ENCODE measurements at places on chromosomes 12 and 14.

- DNase-seq: no peak
These were observed 21.3 kb downstream of the DTX1 start for GRCh38 chr12:113077859-113078255.

DNA sequence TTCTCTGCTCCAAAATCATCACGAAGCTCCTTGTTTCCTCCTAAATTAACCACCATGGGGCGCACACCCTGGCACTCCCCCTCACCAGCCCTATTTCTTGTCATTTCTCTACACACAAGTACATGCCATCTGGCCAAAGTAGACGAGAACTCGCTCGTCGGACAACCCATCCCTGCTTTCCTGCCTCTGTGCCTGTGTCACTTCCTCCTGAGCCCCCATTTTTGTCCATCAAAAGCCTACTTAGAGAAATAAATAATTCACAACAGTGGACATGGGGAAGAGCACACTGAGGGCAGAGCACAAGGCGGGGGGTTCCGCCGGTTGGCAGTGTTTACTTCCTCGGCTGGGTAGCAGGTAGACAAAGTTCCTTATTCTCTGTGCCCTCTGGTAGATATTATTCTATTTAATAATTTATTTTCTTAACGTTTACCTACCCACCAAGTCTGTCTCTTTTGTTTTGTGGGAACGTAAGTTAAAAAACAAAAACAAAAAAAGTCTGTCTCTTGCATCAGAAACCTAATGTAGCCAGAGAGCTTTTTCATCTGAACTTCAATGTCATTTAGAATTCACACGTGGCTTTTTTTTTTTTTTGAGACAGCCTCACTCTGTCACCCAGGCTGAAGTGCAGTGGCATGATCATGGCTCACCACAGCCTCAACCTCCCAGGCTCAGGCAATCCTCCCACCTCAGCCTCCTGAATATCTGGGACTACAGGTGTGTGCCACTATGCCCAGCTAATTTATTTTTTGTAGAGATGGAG, 6.0 kb downstream of the VPS37B start:
- no peak for DNase-seq

- DNase-seq: no peak
These were observed 235.7 kb downstream of the CACNA1C start for GRCh38 chr12:2288471-2288870.

GRCh38 chr12:46373301-46374296, 1.0 kb upstream of the SLC38A2 start:
- peak; percentile 26 for DNase-seq

GRCh38 chr12:120196363-120196762, 1.8 kb upstream of the GCN1 start:
- no peak for DNase-seq

- no peak for DNase-seq
These were observed 2.5 kb upstream of the RFLNA start for GRCh38 chr12:124292385-124292784.

DNA sequence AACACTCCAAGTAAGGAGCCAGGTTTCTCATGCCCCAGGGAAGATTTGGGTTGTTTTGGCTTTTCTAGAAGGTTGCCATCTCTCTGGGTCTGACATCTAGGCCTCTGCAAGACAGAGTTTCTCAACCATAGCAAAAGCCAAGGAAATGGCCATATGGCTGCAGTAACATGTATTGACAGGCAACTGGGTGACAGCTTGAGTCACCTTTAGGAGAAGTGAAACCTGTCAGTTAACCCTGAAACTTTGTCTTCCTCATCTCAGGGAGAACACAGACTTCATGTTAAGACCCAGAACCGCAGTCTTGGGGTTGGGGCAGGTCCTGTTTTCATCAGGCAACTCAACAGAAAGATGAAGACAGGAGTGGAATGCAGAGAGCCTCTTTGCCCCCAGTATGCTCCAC, 46.0 kb upstream of the PLBD1 start:
- no peak for DNase-seq

GRCh38 chr14:103533137-103533998, 4.4 kb downstream of the TRMT61A start:
- no peak for DNase-seq

DNA sequence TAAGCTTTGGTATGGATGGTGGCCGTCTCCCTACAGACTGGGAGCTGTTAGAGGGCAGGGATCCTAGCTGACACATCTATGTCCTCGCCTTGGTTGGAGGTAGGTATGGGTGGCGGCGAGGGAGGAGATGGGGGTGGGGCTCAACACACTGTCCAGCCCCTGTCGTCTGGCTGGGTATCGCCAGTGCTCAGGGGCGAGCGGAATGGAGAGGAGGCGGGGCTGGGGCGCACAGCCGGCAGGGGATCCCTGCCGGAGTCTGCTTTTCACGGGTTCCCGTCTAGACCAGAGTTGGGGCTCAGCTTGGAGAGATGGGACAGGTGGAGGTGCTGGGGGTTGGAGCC, 16.1 kb downstream of the TAMALIN start:
- DNase-seq: no peak

GRCh38 chr12:72094490-72094889, 155.8 kb downstream of the TPH2 start:
- no peak for DNase-seq

GRCh38 chr12:66605293-66605692, 73.6 kb downstream of the GRIP1 start:
- no peak for DNase-seq

- no peak for DNase-seq
These were observed 207.9 kb downstream of the SYNE2 start for GRCh38 chr14:64060648-64061096.

DNA sequence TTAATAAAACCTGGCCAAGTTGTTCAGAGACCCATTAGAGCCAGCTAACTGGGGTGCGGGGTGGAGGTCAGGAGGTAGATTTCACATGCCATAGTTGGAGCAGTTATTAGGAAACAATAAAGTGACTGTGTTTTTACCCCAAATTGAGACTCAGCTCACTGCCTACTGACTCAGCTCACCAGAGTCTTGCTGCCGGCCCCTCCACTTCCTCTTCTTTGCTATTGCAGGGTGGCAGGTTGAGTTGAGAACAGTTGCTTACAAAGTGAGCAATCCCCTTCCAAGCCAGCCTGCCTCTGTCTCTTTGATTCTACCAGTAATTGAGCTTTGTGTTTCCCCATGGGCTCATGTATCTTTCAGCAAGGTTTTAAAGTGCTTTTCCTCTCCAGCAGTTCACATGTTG, 12.9 kb downstream of the ST8SIA1 start:
- no peak for DNase-seq

GRCh38 chr12:8561011-8561410, 20.3 kb upstream of the CLEC4E start:
- DNase-seq: no peak

DNA sequence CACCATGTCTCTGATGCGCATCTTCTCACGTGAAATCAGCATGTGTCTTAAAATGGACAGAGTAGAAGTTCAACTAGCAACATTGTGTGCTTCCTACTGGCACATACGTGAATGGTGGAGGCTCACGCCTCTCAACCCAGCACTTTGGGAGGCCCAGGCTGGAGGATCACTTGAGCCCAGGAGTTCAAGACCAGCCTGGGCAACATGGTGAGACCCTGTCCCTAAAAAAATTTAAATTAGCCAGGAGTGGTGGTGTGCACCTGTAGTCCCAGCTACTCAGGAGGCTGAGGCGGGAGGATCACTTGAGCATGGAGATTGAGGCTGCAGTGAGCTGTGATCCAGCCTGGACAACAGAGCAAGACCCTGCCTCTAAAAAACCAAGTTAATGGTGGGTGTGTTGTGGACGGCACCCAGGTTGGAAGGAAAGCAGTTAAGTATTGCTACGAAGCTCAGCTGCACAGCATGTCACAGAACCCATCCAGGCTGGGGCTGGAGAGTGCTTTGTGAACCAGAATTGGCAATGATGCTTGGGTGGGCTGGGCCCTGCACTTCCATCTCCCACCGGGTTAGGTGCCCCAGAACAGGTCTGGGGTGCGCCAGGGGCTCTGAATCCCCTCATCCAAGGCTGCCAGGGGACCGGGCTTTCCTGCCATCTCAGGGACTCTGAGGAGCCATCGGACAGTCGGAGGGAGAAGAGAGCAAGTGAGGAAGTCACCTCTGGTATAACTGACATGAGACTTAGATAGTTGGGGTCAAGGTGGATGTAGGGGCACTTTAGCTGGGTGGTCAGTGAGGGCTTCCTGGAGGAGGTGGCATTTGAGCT, 33.0 kb upstream of the ULK1 start:
- no peak for DNase-seq

DNA sequence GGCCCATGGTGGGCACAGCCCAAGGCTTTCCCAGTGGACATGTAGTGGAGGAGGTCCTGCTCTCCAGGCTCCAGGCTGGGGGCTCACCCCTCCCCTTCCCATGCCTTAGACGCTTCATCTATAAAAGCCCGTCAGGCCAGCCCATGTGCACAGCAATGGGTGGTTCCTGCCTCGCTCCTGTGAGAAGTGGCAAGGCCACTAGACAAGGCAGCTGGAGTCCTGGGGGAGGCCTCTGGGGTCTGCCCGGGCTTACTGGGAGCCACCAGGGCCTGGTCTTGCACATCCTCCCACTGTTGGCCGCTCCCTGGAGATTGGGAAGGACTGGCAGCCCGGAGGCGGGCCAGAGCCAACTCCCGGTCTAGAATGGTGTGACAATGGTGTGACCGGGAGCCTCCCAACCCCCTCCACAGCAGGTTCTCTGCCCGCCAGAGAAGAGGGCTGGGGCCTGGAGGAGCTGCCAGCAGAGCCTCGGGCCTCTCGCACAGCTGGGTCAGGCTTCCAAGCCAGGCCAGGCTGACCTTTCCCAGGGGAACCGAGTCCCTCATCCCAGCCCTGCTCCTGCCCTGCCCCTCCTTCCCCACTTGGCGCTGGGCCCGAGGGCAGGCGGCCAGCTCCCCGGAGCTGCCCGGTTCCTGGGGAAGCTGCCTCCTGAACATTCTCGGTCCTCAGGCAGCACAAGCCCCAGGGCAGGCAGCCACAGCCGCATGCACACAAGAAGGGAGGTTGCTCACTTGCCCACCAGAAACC, 97.9 kb downstream of the RFLNA start:
- DNase-seq: no peak

DNA sequence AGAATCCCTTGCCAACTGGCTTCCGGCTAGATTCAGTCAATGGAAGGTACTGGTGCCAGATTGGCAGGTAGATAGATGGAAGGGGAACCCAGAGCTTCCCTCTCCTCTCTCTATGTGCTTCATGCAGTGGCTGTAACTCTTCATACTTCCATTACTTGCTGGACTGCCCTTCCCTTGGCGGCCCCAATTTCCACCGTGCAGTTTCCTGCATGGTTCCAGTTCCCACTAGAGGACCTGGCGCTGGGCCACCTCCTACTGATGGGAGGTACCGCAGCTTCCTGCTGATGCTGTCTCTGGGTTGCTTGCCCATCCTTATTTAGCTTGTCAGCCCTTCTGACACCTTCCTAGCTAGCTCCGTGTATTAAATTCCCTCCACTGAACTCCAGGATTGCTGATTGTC, 226.4 kb downstream of the ANO2 start:
- no peak for DNase-seq

- no peak for DNase-seq
These were observed 47.7 kb upstream of the NRXN3 start for GRCh38 chr14:78122436-78122835.

DNA sequence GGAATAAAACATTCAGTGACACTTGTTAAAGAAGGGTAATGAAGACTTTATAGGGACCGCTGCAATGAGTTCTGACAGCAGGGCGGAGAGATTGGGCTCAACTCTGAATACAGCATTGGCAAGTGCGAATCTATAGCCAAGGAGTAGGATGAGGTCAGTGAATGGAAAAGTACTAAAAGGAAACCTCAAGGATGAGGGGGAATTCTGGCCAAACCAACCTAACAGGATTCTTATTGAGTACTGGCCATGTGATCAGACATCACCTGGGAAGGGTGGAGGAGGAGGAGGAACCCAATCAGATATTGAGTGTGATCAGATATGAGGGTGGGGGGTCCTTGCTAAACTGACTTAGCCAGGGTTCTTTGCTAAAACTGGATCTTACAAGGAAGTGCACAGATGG, 31.0 kb downstream of the DRAM1 start:
- no peak for DNase-seq

- DNase-seq: no peak
These were observed 69.4 kb upstream of the RHOJ start for GRCh38 chr14:63134801-63135200.

DNA sequence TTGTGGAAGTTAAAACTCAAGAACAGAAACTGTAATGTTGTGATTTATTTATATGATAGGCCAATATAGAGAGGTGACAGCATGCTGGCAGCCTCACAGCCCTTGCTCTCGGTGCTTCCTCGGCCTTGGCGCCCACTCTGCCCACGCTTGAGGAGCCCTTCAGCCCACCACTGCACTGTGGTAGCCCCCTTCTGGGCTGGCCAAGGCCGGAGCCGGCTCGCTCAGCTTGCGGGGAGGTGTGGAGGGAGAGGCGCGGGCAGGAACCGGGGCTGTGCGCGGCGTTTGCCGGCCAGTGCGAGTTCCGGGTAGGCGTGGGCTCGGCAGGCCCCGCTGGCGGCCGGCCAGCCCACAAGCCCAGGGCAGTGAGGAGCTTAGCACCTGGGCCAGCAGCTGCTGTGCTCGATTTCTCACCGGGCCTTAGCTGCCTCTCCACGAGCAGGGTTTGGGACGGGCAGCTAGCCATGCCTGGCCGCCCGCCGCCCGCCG, 65.8 kb upstream of the SLC8A3 start:
- no peak for DNase-seq

GRCh38 chr12:55044135-55044534, 24.4 kb downstream of the NEUROD4 start:
- no peak for DNase-seq

DNA sequence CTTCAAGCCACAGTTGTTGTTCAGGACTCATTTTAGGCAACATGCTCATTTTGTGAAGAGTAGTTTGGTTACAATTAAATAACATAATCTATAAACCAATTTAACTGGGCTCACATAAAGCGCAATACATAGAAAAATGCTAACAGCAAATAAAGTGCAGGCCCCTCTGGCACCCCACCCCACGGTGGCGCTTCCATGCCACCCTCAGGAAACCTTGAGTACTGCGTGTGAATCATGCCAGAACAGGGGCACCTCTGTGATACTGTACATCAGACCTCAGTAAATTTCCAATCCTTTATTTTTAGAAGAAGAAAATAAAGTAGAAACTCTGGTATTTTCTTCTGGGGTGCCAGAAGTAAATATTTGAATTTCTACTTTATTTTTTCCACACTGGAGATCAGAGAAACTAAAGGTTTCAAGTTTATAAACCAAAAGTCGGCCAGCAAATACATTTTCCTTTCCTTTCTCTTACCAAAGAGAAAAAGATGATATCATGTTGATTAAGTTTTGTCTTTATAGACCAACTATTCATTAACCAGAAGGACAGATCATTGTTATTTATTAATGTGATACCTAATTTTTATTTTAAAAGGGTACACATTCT, 316.8 kb downstream of the PAWR start:
- no peak for DNase-seq

DNA sequence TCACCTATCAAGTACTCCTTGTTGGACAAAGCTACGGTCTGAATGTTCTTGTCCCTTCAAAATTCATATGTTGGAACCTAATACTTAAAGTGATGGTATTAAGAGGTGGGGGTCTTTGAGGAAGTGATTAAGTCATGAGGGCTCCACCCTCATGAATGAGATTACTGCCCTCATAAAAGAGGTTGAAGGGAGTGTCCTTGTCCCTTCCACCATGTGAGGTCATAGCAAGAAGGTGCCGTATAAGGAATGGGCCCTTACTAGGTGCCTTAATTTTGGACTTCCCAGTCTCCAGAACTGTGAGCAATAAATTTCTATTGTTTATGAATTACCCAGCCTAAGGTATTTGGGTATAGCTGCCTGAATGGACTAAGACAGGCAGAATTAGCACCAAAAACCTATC, 191.1 kb upstream of the NUDT4 start:
- DNase-seq: no peak

GRCh38 chr12:10909462-10909861, at the start of gene TAS2R13:
Gene TAS2R13, minus strand, starts transcription at chr12:10909562. Its CDS starts 264 bp downstream, at chr12:10909298.
- no peak for DNase-seq

- no peak for DNase-seq
These were observed 10.8 kb downstream of the MTERF2 start for GRCh38 chr12:106975993-106976658.
